ENCODE measurements at places on chromosomes 1 and 21. TPM values are rescaled to one million over a fixed set of nuclear protein-coding genes. Genes with fewer than 3 reads are reported as not detected.

GRCh38 chr1:169509354-169509753, 23.6 kb upstream of the SLC19A2 start:
- no peak overlapping the region for H3K27ac ChIP-seq
- H3K4me3 ChIP-seq, result no peak overlapping the region
- H3K36me3 ChIP-seq, result no peaks in the 10 kb centered on the region
- DNase-seq, result no peak
- H3K27me3 ChIP-seq, result no peaks in the 10 kb centered on the region

Gene GUCA2B
- total RNA-seq, result not detected

DNA sequence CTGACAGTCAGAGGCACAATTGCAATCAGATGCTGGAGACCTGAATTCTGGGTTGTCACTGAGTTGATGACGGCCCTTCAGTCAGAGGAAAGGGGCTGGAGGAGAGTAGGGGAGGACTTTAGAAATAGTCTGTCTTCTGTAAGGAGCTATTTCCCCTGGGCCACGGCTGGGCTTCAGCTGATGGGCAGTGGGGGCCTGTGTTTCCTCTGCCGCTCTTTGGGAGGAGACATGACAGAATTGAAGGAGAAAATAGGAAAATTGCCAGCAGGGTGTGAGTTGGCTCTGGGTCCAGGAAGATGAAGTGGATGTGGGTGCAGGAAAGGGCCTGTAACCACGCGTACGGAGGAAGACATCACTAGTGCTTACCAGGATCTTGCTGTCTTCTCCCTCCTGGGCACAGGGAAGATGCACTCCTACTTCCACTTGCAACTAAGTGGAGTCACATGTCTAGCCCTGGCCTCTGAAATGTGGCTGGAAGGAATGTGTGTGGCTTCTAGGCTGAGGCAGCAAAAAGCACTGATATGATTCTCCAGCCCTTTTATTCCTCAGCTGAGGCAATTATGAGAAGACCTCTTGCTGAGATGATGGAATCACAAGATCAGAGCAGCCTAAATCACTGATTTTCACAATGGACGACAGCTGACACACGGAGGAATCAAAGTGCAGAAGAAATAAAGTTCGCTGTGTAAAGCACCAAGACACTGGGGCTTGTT, 250.0 kb downstream of the GRIK3 start:
- no peak overlapping the region for H3K4me3 ChIP-seq
- DNase-seq, result no peak
- no peaks in the 10 kb centered on the region for H3K36me3 ChIP-seq
- no peaks in the 10 kb centered on the region for H3K27me3 ChIP-seq
- no peaks in the 10 kb centered on the region for H3K4me1 ChIP-seq

DNA sequence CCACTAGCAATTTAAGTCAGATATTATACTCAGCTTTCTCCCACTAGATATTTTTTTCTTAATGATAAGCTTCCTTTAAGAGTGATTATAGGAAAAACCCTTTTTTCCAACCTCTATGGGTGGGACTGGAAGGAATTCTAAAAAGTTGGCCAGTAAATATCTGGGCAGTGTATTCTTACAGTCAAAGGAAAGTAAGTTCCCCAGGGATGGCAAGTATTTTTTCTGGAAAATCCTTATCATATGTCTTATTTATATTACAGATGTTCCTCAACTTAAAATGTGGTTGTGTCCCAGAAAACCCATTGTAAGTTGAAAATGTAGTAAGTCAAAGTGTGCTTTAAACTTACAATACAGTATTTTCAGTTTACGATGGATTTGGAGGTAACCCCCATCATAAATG, 29.2 kb downstream of the CMPK1 start:
- no peaks in the 10 kb centered on the region for H3K27me3 ChIP-seq
- no peak overlapping the region for H3K27ac ChIP-seq
- H3K4me1 ChIP-seq, result no peaks in the 10 kb centered on the region
- DNase-seq, result no peak

Data from sigmoid colon (tissue), 7 donors.